ENCODE measurements at places on chromosomes 5 and 9.

- DNase-seq, result no peak
Measured at GRCh38 chr9:1580215-1580614, 434.9 kb upstream of the SMARCA2 start.

GRCh38 chr9:113244556-113244955 lies 23.2 kb downstream of the SLC31A1 start:
- no peak for DNase-seq

DNA sequence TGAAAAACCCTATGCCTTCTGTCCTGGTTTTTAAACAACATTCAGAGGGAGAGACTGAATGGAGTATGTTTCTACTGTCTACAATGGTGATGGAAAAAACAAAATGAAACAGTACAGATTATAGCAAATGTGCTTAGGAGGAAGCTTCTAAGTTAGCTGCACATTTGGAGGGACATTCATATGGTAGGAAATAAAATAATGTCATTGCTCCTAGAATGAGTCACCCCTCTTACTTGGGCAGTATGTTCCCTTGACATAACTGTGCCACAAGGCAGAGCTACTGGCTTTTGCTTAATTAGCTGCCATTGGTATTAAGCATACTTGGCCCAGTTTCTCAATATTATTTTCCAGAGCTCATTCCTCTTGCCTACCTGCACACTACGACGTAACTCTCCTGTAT lies 128.9 kb downstream of the GDNF start:
- no peak for DNase-seq

GRCh38 chr5:1490376-1490775 lies 33.4 kb downstream of the LPCAT1 start:
- DNase-seq, result no peak

All from fibroblast of villous mesenchyme (primary cell).